Activated naive CD8-positive, alpha-beta T cell treated with anti-CD3 and anti-CD28 coated beads for 36 hours (primary cell): ENCODE measurements at places on chromosomes 1 and 21.
A peak's percentile ranks its signal among the peaks of the same experiment; 100 is the strongest.

- no peaks in the 10 kb centered on the region for H3K4me1 ChIP-seq
- H3K27me3 ChIP-seq = no peaks in the 10 kb centered on the region
- H3K27ac ChIP-seq = no peak overlapping the region
- no peaks in the 10 kb centered on the region for H3K36me3 ChIP-seq
- no peak for DNase-seq
These were observed 184.7 kb downstream of the ROR1 start for GRCh38 chr1:63958556-63958955.

GRCh38 chr1:69139007-69139406, 428.7 kb upstream of the LRRC7 start:
- DNase-seq = no peak
- H3K4me1 ChIP-seq = no peaks in the 10 kb centered on the region
- H3K27me3 ChIP-seq = no peaks in the 10 kb centered on the region
- no peak overlapping the region for H3K4me3 ChIP-seq

DNA sequence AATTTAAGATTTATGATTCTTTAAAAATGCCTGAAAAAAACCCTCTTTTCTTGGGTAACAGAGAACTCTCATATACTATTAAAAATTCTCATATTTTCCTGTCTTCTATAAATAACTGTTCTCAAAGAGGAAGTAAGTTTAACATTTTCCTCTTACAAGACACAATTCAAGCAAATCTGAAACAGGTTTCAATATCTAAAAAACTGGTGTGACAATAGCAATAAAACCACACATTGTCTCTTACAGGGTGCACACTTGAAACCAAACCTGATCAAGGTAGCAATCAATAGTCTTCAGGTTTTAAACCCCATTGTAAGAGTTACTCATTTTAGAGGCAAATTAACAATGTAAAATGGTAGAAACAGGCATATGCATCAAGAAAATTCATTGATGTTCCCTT, 28.0 kb downstream of the FUBP1 start:
- H3K27ac ChIP-seq = peak overlapping the region; percentile 81
- no peak for DNase-seq
- peaks cover 44% of the 10 kb centered on the region for H3K36me3 ChIP-seq
- no peak overlapping the region for H3K4me3 ChIP-seq
- no peaks in the 10 kb centered on the region for H3K27me3 ChIP-seq

GRCh38 chr1:16144325-16145029, 11.4 kb downstream of the EPHA2 start:
- no peak overlapping the region for H3K27ac ChIP-seq
- peaks cover 8% of the 10 kb centered on the region for H3K27me3 ChIP-seq
- H3K4me1 ChIP-seq = peaks cover 15% of the 10 kb centered on the region
- H3K4me3 ChIP-seq = no peak overlapping the region

DNA sequence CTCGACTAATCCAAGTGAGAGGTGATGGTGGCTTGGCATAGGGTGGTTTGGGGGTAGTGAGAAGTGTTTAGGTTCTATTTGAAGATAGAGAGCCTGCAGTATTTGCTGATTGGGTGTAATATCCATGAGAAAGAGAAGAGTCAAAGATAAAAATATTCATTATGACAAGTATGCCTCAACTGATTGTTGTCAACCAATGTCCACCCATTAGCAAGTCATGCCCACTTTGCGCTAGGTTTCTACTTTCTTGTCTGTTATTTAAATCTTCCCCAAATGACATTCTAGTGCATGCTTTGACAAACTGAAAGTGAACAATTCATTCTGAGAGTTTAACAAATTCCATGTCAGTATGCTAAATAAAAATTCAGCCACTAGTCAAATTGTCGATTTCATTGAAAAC, 3.8 kb upstream of the XCL1 start:
- no peak overlapping the region for H3K4me3 ChIP-seq
- no peak for DNase-seq
- H3K4me1 ChIP-seq = peaks cover 24% of the 10 kb centered on the region
- H3K36me3 ChIP-seq = peaks cover 7% of the 10 kb centered on the region

DNA sequence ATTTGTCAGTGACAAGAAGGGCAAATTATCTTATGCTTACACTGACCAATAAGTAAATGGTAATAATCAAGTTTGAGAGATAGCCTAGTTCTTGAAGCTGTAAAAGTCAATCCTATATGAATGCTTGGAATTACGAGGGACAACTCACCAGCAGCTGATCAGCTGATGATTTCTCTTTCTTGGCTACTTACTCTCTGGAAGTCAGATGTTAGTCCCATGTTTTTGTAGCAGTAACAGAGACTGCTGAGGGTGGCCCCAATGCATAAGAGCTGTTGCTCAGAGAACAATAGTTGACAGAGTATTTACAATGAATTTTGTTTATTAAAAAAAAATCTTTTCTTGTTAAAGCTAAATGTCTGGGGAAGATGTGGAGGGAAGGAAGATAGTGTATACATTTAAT, 39.3 kb downstream of the CD160 start:
- peaks cover 13% of the 10 kb centered on the region for H3K4me1 ChIP-seq
- no peak for DNase-seq
- no peak overlapping the region for H3K27ac ChIP-seq

- H3K27me3 ChIP-seq = no peaks in the 10 kb centered on the region
- no peaks in the 10 kb centered on the region for H3K36me3 ChIP-seq
- H3K4me3 ChIP-seq = no peak overlapping the region
- DNase-seq = no peak
- peaks cover 1% of the 10 kb centered on the region for H3K4me1 ChIP-seq
- H3K27ac ChIP-seq = no peak overlapping the region
These were observed 42.4 kb downstream of the TNFSF4 start for GRCh38 chr1:173164686-173165085.

DNA sequence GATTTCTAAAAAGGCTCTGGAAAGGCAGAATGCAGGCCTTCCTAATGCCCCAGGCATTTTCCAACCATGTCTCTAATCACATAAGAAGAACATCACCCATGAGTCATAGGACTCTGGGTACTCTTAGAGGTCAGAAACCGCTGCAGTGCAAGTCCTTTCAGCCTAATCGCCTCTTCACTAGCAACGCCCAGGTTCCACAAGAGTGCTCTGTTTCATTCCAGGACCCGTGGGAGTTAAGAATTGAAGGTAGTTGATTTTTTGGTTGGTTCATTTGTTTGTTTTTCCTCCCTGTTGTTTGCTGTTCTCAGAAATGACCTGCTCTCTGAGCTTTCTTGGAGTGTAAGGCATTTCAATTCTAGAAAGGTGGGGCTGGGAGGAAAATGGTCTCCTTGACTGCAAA, 123.2 kb downstream of the NR5A2 start:
- H3K36me3 ChIP-seq = peaks cover 5% of the 10 kb centered on the region
- H3K4me3 ChIP-seq = no peak overlapping the region
- no peaks in the 10 kb centered on the region for H3K27me3 ChIP-seq
- DNase-seq = peak; percentile 17
- peaks cover 41% of the 10 kb centered on the region for H3K4me1 ChIP-seq
- H3K27ac ChIP-seq = peak overlapping the region; percentile 10

- H3K27me3 ChIP-seq = no peaks in the 10 kb centered on the region
- DNase-seq = no peak
- no peak overlapping the region for H3K4me3 ChIP-seq
- peak overlapping the region; percentile 45 for H3K27ac ChIP-seq
- peaks cover 43% of the 10 kb centered on the region for H3K4me1 ChIP-seq
- H3K36me3 ChIP-seq = peaks cover 11% of the 10 kb centered on the region
These were observed 69.2 kb downstream of the PRDM2 start for GRCh38 chr1:13769212-13769611.

- H3K27me3 ChIP-seq = no peaks in the 10 kb centered on the region
- DNase-seq = no peak
- peaks cover 2% of the 10 kb centered on the region for H3K36me3 ChIP-seq
- no peak overlapping the region for H3K4me3 ChIP-seq
- H3K4me1 ChIP-seq = peaks cover 2% of the 10 kb centered on the region
These were observed 35.6 kb downstream of the NTPCR start for GRCh38 chr1:232985882-232986526.

DNA sequence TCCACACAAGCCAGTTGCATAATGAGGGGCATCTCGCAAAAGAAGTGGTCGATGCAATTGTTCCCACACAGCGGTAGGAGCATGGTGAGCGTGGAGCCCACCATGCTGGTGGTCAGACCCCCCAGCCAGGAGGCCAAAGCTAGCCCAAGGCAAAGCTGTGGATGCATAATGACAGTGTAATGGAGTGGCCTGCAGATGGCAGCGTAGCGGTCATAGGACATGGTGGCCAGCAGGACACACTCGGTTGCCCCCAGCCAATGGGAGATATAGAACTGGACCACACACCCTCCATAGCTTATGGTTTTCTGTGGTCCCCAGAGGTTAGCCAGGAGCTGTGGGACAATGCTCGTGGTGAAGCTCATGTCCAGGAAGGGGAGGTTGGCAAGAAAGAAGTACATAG, 4.3 kb downstream of the OR2C3 start:
- peaks cover 11% of the 10 kb centered on the region for H3K4me1 ChIP-seq
- H3K4me3 ChIP-seq = no peak overlapping the region
- DNase-seq = no peak
- peaks cover 16% of the 10 kb centered on the region for H3K27me3 ChIP-seq
- H3K36me3 ChIP-seq = no peaks in the 10 kb centered on the region

- H3K27ac ChIP-seq = no peak overlapping the region
- H3K27me3 ChIP-seq = peaks cover 19% of the 10 kb centered on the region
- H3K36me3 ChIP-seq = no peaks in the 10 kb centered on the region
- no peaks in the 10 kb centered on the region for H3K4me1 ChIP-seq
These were observed 394.0 kb downstream of the NPHP4 start for GRCh38 chr1:5597991-5598823.

- no peak for DNase-seq
- H3K27ac ChIP-seq = no peak overlapping the region
- H3K4me1 ChIP-seq = no peaks in the 10 kb centered on the region
These were observed 162.0 kb upstream of the ZP4 start for GRCh38 chr1:238052496-238053266.

DNA sequence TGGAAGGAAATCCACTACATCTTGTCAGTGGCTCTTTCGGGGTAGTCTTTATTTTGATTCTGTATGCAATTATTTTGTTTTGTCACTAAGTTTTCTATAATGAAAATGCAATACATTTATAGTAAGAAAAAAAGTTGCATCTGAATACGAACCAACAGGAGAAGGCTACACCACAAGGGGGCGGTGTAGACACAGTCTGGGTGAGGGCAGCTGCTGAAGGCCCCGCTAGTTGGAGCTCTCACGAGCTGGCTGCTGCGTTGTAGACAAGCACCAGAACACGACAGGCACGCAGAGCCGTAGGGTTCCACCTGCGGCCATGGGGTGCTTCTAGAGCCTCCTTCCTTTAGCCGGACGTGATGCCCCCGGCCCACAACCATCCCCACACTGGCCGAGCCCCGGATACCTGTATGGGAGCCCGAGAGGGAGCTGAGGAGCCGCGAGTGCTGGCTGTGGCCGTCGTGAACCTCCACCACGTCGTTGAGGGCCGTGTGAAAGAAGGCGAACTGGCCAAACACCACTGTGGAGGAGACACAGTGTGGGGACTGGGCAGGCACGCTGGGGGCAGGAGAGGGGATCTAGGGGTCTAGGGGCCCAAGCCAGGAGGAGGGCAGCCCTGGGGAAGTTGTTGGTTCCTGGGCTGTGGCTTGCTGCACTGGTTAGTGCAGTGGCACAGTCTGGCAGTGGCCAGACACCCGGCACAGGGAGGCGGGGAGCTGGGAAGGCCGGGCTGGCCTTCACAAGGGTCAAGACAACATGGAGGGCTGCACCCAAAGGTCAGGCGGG, 160.8 kb downstream of the ZSCAN20 start:
- H3K36me3 ChIP-seq = no peaks in the 10 kb centered on the region
- no peak overlapping the region for H3K4me3 ChIP-seq
- H3K4me1 ChIP-seq = no peaks in the 10 kb centered on the region
- DNase-seq = peak; percentile 81
- H3K27me3 ChIP-seq = peaks cover 42% of the 10 kb centered on the region

DNA sequence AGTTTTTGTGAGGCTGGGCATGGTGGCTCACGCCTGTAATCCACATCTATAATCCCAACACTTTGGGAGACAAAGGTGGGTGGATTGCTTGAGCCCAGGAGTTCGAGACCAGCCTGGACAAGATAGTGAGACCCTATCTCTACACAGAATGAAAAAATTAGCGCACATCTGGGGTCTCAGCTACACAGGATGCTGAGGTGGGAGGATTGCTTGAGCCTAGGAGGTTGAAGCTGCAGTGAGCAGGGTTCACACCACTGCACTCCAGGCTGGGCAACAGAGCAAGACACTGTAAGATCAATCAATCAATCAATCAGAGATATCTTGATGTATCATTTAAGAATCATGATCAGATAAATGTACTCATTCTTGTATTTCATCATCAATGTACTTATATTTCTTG, 7.1 kb downstream of the ZYG11B start:
- no peaks in the 10 kb centered on the region for H3K27me3 ChIP-seq
- no peak for DNase-seq
- peaks cover 2% of the 10 kb centered on the region for H3K36me3 ChIP-seq

- peaks cover 5% of the 10 kb centered on the region for H3K4me1 ChIP-seq
- no peaks in the 10 kb centered on the region for H3K36me3 ChIP-seq
- H3K4me3 ChIP-seq = no peak overlapping the region
- DNase-seq = no peak
- peaks cover 27% of the 10 kb centered on the region for H3K27me3 ChIP-seq
These were observed 186.5 kb downstream of the DYRK1A start for GRCh38 chr21:37553078-37553481.

DNA sequence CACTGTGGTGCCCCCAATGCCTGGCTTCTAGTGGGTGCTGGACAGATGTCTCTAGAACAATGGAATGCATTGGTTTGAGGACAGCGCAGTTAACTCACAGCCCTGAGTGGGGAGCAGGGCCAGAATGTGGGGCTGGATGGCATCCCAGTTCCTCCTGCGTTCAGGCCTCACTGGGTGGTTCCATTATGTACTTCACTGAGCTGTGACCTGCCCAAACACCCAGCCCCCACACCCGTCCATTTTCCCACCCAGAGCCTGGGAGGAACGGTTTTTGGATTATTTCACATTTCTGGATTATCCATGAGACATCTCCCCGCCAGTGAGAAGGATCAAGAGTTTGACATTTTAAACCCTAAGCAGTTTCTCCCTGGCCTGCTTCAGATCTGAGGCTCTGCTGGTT, 55.3 kb upstream of the WASF2 start:
- H3K4me1 ChIP-seq = peaks cover 4% of the 10 kb centered on the region
- H3K4me3 ChIP-seq = no peak overlapping the region
- DNase-seq = no peak

GRCh38 chr1:244713332-244713731, 60.4 kb downstream of the DESI2 start:
- H3K4me1 ChIP-seq = peaks cover 4% of the 10 kb centered on the region
- DNase-seq = no peak
- H3K4me3 ChIP-seq = no peak overlapping the region
- H3K27me3 ChIP-seq = no peaks in the 10 kb centered on the region
- no peak overlapping the region for H3K27ac ChIP-seq
- H3K36me3 ChIP-seq = no peaks in the 10 kb centered on the region

GRCh38 chr1:219837274-219837993, 90.9 kb downstream of the SLC30A10 start:
- no peaks in the 10 kb centered on the region for H3K36me3 ChIP-seq
- H3K4me1 ChIP-seq = no peaks in the 10 kb centered on the region
- DNase-seq = no peak
- peaks cover 31% of the 10 kb centered on the region for H3K27me3 ChIP-seq
- H3K4me3 ChIP-seq = no peak overlapping the region

GRCh38 chr1:60813071-60813470, 269.3 kb upstream of the NFIA start:
- no peaks in the 10 kb centered on the region for H3K36me3 ChIP-seq
- H3K4me1 ChIP-seq = no peaks in the 10 kb centered on the region
- no peak overlapping the region for H3K4me3 ChIP-seq
- H3K27me3 ChIP-seq = peaks cover 3% of the 10 kb centered on the region
- no peak overlapping the region for H3K27ac ChIP-seq
